ENCODE measurements at places on chromosomes 6 and 20.

GRCh38 chr20:24608926-24609667, 139.7 kb downstream of the SYNDIG1 start:
- DNase-seq: no peak

DNA sequence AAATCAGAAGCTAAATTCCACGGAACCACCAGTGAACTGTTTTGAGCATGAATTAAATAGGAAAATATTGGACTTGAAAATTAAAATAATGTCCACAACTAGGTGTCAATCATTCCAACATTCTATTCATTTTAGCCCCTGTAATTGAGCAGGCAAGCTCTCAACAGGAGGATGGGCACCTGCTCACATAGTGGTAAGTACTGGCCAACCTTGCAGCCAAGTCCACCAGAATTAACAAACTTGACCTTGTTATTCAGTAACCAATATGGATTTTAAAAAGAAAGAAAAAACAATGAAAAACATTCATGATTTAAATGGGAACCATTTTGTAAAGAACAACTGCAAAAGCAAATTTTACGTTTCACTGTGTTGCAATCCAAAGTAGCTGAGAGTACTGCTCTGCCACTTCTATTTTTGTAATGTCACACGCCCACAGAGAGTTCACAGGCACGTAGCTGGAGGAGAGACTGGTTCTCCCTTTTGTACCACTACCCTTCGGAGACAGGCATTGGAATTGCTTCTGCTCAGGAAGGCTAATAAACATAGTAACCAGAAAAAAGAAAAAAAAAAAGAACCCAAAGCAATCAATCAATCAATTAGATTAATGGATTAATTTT, 75.2 kb upstream of the F13A1 start:
- DNase-seq: no peak

DNA sequence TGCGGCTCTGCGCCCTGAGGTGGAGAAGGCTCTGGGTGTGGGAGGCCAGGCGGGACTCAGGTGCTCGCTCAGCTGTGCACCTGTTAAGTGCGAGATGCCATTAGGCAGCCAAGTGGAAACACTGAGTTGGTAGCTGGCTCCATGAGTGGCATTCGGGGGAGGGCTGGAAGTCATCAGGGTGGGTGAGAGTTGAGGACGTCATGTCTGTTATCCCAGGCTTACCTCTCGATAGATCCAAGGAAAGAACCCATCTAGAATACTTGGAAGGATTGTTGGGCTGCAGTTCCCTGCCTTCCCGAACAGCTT, 41.3 kb downstream of the TAF8 start:
- DNase-seq: no peak

DNA sequence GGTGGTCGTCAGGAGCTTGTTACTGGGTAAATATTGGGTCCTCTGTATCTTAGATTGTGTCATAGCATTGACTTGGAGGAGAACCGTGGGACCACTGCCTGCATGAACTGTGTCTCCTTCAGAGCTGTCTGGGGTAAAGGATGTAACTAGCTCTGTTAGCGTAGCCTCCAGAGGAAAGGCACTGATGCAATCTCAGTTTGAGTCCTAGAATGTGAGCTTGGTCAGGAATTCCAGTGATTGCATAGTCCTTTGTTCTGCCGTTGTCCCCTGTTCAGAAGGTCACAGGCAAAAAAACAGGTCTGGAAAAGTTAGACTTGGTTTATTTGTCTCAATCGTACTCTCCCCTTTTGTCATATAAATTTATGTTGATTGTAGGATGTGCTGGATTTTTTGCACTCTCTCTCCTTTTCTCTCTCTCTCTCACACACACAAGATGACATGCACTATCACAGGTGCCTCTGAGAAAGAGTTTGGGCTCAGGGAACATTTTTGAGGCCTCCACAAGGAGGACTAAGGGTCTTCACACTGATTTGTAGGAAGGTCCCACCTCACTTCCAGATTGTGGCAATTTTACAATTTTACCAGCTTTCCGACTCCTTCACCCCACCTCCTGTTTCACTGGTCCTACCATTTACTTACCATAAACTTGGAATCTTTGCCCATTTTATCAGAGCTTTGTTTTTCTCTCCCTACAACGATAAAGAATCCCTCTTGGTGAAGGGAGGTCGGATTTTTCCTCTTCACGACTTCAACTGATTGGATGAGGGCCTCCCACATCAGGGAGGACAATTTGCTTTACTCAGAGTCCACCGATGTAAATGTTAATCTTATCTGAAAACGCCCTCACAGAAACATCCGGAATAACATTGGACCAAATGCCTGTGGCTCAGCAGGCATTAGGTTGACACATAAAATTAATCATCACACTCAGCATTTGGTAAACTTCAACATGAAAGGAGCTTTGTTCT, 7.0 kb upstream of the DACT2 start:
- no peak for DNase-seq

GRCh38 chr6:168524571-168525001, 83.6 kb downstream of the SMOC2 start:
- DNase-seq: no peak

- no peak for DNase-seq
Measured at GRCh38 chr6:53044071-53044470, 21.1 kb upstream of the FBXO9 start.

GRCh38 chr6:160363016-160363996, 15.1 kb downstream of the SLC22A3 start:
- DNase-seq: no peak

- no peak for DNase-seq
Measured at GRCh38 chr6:71420095-71420692, 131.6 kb downstream of the OGFRL1 start.

- no peak for DNase-seq
Measured at GRCh38 chr6:56916849-56917551, 37.9 kb upstream of the BEND6 start.

- no peak for DNase-seq
Measured at GRCh38 chr6:44400572-44400971, 13.1 kb downstream of the CDC5L start.

GRCh38 chr6:43454290-43454695, 1.1 kb downstream of the DLK2 start:
- DNase-seq: peak; percentile 57

GRCh38 chr6:106496823-106497222, 132.5 kb downstream of the RTN4IP1 start:
- no peak for DNase-seq

GRCh38 chr20:16479666-16480065, 93.6 kb downstream of the KIF16B start:
- DNase-seq: no peak

DNA sequence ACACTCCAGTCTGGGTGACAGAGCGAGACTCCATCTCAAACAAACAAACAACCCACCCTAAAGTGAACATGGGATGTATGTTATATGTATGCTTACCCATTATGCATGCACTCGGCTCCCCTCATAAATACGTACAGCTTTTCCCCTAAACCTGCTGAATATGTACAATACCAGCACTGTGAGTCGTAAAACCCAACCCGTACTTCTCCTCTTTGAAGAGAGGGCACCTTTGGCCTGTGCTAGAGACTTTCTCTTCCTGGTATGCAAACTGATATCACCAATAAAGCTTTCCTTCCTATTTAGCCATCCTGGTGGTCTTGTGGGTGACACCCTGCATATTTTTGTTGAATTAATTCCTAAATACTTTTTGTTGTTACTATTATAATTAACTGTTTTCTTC, 51.3 kb downstream of the VSTM2L start:
- DNase-seq: no peak

DNA sequence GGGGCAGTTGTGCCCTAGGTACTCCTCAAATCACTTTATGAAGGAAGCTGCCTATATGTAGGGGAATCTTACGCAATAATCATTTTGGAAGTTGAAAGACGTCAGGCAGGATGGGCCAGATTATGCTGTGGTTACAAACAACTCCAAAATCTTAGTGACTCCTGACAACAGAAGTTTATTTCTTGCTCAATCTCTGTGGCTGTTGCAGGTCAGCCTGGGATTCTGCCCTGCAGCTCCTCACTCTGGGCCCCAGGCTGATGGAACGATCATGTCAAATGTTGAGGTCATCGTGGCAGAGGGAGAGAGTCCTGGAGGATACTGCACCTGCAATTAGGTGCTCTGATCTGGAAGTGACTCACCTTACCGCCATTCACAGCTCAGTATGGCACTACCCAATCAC, 88.4 kb downstream of the ZDHHC14 start:
- no peak for DNase-seq

- peak; percentile 98 for DNase-seq
Measured at GRCh38 chr6:111873178-111874024, at the start of gene FYN. TSS of gene FYN (minus strand) at chr6:111873452. CDS start at chr6:111720051, 153,401 bp downstream.

DNA sequence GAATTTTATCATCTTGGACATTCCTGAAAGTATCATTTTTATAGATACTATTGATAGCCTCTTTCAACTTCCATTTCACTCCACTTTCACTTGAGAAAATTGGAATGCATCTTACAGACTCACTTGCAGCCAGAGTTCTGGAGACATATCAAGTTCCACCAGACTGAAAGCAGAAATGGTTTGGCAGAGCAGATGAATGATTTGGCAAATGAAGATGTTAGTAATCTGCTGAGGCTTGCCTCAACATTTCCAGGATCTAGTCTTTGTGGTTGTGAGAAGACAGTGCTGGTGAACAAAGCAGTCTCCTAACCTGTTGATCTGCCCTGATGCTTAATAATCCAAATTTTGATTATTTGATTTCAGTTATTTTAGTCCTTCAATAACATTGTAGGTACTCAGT, 202.6 kb downstream of the TRDN start:
- DNase-seq: no peak

DNA sequence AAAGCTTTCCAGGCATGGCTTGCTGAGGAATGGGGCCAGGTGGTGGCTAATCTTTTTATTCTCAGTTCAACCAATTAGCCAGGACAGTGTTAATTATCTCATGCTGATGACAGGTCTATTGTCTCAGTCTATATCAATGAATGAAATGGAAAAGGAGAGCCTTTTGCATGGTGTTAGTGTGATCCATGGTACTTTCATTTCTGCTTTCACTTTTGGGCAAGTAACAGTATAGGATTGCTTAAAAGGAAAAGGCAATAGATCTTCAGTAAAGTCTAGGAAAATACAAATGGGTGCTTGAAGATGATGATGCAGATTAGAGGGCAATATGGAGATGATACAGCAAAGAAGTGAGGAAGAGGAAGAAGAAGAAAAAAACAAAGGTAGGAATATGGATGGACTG, 430.3 kb downstream of the TFAP2A start:
- no peak for DNase-seq

DNA sequence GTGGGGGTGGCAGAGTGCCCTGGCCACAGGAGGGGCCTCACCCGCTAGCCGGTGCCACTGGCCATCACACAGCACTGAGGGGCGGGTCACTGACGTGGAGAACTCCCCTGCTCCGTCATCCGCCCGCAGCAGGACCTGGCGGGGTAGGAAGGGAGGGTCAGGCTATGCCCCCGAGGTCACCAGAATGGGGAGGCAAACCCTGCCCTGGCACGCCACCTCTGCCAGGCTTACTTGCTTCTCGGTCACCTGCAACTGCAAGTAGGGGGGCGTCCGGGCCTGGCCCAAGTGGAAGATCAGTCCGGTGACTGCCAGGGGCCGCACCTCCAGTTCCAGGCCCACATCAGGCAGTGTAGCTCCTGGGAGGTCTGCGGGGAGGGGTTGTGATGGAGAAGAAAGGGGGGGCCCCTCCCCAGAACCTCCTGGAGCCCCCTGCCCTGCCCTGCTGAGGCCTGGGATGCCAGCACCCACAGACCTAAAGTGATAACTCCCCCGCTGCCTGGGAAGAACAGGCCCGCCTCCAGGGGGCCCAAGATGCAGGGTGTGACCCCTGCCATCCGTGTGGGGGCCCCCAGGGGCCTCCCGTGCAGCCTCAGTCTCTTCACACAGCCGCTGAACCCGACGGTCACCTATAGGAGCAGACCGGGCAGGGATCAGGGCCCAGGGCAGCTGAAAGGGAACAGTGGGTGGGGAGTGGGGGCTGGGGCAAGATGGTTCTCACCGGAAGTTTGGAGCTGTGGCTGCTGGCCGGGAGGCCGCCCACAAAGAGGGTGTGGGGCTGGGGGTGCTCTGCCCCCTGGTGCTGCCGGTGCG, 7.4 kb downstream of the ADRM1 start:
- no peak for DNase-seq

DNA sequence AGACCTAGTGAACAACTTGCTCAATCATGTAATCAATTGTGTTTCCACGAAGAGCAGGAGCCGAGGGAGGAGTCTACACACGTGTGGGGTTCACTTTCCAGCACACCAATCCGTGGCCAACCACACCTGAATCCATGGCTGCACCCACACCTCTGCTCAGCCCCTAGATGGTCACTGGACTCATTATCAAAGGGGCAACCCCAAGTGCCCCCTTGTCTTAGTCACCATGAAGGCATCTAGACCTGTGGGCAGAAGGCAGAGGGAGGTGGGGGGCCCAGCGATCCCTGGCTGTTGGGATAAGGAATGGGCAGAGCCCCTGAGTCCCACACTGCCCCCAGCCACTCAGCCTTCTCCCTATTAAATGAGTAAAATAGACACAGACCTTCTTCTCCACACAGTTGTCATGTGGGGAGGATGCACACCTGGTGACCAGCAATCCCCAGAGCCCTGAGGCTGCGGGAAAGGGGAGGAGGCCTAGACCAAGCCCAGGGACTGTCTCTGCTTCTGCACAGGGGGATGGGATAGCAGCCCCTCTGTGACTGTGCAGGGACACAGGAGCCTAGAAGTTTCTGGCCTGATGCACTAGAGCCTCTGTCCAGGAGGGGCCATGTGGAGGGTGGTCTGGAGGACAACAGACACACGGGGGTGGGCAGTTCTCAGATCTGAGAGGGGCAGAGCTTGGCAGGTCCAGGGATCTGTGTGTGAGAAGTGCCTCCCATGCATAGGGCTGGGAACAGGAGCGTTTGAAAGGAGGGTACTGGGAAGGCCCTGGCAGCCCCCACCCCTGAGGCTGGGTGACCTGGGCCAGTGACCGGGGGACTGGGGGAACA, 1.9 kb upstream of the RAET1L start:
- DNase-seq: no peak

DNA sequence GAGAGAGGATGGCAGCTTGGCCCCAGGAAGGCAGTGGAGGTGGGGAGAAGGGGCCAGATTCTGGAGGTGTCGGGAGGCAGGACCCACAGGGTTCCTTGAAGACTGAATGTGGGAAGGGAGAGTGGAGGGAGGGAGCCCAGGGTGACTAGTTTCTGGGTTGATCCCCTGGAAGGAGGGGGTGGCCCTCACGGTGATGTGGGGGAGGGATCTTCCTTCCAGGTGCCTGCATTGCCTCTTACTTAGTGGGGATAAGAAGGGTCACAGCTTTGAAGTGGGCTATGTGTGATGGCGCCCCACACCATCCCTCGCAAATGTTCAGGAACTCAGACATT, 26.7 kb downstream of the VSTM2L start:
- DNase-seq: no peak

DNA sequence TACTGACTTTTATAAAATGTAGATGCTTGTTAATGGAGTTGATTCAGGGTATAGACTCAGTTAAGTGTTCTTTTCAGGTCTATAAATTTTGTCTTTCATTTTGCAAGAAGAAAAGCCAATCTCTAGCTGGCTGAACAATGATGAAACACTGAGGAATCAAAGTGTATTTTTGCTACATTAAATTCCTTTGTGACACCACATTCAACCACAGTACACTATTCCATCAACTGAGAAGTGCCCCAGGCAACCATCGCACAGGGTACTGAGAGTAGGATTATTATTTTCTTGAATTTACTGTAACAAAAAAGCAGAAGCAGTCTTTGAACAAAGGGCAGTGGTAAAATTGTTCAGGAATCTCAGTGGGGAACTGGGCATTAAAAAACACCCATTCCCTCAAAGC, 83.6 kb downstream of the PREP start:
- no peak for DNase-seq
